ENCODE measurements at places on chromosomes 12 and 14. TPM values are rescaled to one million over a fixed set of nuclear protein-coding genes. Genes with fewer than 3 reads are reported as not detected.

The POLE gene
- 15.4 TPM for total RNA-seq

The MSRB3 gene
- 29.7 TPM for total RNA-seq

The TPPP2 gene
- total RNA-seq = not detected

The VRTN gene
- not detected for total RNA-seq

The OSGEP gene
- 17.4 TPM for total RNA-seq

The SLC22A17 gene
- 59.7 TPM for total RNA-seq

All from epithelial cell of alveolus of lung (primary cell).